Activated CD4-positive, alpha-beta memory T cell treated with anti-CD3 and anti-CD28 coated beads, Interleukin-2, amount 10 ng/mL, durations not matched to agents 7 days and 5 days (primary cell): ENCODE measurements at places on chromosomes 5 and 9. TPM values are rescaled to one million over a fixed set of nuclear protein-coding genes. Genes with fewer than 3 reads are reported as not detected.

GRCh38 chr9:33881635-33882034 lies 64.7 kb downstream of the UBE2R2 start:
- DNase-seq = no peak

GRCh38 chr5:54927097-54927746 lies 58.2 kb downstream of the ESM1 start:
- no peak for DNase-seq

DNA sequence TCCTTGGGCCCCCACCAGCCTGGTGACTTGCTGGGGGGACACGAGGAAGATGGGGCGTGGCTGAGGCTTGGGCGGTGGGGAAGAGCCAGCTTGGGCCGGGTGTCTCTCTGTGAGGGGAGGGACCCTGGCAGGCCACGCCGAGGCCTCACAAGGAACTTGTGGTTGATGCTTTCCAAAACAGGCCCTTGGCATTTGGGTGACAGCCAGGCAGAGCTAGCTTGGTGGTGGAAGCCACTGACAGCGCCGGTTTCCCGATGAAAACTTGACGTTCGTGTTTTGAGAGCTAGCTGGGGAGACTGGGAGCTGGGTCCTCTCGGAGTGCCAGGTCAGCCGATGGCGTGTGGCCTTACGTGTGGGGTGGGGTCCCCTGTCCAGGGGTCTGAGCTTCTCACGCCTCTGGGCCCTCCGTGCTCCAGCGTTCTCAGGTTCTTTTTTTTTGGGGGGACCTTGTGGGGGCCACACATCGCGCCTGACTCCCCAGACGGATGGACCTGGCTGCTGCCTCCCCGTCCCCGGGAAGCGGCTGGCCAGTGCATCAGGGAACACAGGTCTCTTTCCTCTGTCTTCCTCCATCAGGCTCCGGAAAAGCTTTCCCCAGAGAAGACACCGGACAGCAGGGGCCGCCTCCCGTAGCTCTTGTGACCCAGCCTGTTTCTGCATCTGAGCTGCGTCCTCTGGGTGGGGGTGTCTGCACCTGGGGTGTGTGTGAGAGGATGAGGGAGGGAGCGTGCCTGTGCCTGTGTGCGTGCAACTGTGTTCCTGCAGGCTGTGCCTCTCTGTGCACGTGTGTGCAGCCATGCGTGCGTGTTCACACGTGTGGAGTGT lies 129.3 kb upstream of the LPCAT1 start:
- peak; percentile 21 for DNase-seq

DNA sequence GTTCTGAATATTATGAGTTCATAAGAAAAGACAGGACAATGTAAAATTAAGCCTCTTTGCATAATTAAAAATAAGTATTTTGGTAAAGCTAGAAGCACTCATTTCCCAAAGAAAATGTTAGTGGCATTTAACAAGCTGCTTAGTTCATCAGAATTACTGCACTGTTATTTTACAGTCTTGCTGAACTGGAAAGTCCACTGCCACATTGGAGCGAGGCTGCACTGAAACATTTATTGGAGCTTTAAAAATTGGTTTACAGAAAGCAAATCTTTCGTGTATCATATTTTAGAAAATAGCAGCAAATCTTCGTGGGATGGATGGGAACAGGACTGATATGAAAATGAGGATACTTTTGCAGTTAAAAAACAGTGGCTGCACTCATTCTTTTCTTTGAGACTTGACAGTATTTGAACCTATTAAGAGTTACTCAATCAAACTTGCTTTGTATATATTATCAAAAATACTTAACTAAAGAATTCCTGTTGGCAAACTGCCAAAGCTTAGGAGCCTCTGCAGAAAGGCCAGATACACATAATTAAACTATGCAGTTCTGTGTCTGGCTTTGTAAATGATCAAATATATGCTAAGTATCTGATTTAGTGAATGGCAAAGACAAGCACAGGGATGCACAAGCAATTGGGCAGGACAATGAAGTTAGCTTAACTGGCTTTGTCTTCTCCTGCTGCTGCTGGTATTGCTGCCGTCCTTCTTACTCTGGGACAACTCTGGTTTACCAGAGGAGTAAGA lies 16.5 kb upstream of the FBXL7 start:
- no peak for DNase-seq

LCP2 gene
- total RNA-seq = 313 TPM

GRXCR2 gene
- not detected for total RNA-seq

PCDHA9 gene
- total RNA-seq = not detected

DOLK gene
- 7.0 TPM for total RNA-seq

HABP4 gene
- total RNA-seq = 13.1 TPM

PALM2AKAP2 gene
- not detected for total RNA-seq

MSX2 gene
- not detected for total RNA-seq
